ENCODE measurements at places on chromosomes 4 and X.

GRCh38 chr4:75042601-75043208 lies 109.8 kb downstream of the PARM1 start:
- no peak for DNase-seq

DNA sequence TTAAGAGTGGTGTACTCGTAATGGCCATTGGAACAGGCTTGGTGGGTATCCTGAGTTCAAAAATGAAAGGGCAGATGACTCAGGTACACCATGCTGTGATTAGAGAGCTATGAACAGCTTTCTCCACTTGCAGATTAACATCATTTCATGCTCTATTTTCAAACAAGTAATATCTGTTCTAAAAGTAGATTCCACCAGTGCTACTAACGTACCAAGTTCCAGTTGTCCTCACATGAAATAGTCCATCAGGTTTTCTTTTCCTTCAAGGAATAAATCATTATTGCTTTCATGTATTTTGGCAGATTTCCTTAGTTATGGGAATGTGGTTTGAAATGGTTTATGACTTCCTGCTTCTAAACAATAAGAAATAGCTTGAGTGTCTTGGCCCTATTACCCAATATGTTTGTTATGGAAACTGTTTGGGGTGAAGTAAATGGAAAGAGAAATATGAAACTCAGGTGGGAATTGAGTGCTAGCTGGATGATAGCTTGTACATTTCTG lies 49.9 kb downstream of the PCDH7 start:
- DNase-seq = no peak

DNA sequence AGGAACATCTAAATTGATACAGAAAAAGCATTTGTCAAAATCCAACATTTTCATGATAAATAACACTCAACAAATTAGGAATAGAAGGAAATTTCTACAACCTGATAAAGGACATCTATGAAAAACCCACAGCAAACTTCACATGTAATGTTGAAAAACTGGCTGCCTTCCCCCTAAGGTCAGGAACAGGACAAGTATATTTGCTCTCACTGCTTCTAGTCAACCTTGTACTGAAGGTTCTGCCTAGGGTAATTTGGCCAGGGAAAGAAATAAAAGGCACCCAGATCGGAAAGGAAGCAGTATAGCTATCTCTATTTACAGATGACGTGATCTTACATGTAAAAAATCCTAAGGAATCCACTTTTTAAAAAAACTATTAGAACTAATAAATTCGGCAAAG lies 97.1 kb upstream of the USP9X start:
- DNase-seq = no peak

GRCh38 chrX:30881797-30882196 lies 7.3 kb downstream of the TAB3 start:
- no peak for DNase-seq

DNA sequence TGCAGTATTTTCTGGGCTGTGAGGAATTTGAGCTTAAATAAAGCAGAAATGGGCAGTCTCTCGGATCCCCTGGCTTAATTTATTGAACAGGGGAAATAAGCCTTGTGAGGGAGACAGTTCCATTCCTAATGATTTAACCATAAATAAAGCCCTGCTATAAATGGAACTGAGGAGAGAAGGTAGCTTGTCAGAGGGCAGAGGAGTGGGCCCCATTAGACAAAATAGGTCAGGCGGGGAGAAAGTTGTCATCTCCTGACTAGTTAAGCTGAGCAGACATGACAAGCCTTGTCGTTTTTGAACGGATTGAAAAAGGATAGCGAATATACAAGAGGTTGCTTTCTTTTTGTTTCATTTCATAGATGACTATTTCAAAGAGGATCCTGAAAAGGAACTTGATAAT lies 39.3 kb downstream of the SMPX start:
- DNase-seq = no peak

- no peak for DNase-seq
These were observed 33.4 kb downstream of the ASIC5 start for GRCh38 chr4:155832664-155833063.

DNA sequence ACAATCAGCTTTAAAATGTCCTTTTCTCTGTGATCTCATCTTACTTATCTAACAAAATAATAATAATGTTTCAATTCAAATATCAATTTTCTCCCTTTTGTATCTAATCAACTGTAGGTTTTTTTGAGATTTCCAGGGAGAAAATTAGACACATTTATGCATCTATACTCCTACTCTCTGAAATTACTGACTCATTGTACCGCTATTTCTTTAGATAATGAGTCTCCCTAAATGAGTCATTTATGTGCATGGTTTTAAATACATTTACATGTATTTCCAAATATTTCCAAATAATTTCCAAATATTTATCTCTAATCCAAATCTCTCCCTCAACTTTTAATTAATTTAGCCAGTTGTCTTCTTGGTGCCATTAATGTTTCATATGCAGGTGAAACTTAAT lies 621.0 kb downstream of the TECRL start:
- no peak for DNase-seq

GRCh38 chr4:173264684-173265185 lies 69.4 kb downstream of the HMGB2 start:
- DNase-seq = peak; percentile 65

DNA sequence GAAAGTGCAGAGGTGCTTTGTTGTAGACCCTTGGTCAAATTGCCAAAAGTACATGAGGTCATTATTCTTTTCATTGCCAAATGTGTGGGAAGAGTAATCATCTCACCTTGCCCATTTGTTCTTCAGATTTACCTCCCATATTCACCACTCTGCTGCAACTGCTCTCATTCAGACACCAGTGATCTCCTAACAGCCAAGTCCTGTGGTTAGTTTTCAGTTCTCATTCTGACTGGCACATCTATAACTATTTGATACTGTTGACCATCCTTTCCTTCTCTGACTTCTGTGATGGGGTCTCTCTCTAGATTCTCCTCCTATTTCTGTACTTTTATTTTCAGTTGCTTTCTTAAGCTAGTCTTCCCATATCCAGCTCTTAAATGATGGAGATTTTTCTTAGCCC lies 39.8 kb downstream of the GRIA3 start:
- no peak for DNase-seq

DNA sequence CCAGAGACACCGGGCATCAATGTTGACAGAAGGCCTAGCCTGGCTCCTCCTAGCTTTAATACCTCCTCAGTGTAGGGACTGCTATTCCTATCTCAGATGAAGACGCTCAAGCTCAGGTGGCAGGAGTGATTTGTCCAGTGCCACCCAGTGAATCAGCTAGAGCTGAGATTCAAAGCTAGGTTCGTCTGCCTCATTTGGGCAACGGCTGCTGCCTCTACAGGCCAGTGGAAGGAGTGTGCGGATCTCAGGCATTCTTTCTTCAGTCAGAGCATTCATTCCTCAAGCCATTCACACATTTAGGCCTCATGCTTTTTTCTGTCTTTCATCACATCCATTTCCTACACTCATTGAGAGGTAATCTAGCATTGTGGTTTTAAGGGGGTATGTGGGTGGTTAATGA lies 7.3 kb downstream of the TSR2 start:
- DNase-seq = no peak

DNA sequence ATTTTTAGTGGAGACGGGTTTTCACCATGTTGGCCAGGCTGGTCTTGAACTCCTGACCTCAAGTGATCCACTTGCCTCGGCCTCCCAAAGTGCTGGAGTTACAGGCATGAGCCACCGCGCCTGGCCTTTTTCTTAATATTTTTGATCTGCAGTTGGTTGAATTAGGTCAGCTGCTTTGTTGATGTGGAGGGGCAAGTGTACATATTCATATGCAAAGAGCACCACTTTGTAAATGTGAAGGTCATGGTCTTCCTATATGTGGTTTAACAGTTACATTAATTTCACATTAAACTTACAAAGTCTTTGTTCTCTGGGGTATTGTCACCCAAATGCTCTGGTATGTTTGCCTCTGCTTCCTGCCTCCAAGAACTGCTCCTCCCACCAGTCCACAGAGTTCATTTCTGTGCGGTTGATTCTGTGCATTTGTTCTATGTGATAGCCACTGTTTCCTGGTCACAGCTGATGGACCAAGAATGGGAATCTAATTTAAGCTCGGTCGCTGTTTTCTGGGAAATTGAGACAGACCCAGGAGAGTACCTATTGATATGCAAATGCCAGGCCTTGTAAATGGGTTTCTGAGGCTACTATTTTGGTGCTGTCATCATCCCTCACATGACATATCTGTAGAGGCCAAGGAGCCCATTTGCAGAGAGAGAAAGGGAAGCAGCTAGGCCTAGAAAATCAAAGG lies 26.9 kb upstream of the HPSE start:
- no peak for DNase-seq

DNA sequence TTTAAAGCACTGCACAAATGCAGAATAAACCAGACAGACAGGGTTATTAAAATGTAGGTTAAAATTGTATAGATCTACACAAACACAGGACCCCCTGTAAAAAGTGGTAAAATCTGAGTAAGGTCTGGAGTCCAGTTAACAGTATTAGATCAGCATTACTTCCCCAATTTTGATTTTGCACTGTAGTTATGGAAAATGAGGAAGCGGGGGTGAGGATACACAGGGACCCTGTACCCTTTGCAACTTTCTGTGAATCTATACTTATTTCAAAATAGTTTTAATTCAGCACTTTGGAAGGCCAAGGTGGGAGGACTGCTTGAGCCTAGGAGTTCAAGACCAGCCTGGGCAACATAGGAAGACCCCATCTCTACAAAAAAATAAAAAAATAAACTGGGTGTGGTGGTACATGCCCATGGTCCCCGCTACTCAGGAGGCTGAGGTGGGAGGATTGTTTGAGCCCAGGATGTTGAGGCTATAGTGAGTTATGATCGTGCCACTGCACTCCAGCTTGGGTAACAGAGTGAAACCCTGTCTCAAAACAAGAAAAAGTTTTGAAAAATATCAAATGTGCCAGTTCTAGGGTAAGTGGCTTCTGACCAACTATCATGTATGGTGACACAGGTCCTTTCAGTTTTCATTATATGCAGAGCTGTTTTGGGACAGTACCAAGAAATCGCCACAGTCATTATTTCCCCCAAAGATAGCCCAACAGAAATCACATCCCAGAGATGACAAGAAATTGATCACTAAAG lies 17.7 kb downstream of the SEL1L3 start:
- no peak for DNase-seq

DNA sequence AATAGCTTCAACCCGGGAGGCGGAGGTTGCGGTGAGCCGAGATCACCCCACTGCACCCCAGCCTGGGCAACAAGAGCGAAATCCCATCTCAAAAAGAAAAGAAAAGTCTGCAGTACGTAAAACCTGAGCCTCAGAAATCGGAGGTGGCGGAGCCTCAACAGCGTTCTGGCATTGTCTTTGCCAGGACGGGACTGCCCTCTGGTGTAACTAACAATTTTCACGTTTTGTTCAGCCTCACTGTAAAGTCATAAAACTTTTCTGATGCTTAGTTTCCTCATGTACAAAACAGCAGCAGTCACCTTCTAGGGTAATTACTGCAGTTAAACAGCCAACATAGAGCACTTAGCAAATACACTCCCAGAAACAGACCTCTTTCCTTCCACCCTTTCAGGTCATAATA lies 121.7 kb downstream of the RBM47 start:
- DNase-seq = no peak

GRCh38 chr4:168486912-168487281 lies 6.6 kb upstream of the DDX60L start:
- DNase-seq = no peak

- no peak for DNase-seq
These were observed 730.8 kb upstream of the NDST4 start for GRCh38 chr4:115844180-115844579.

- no peak for DNase-seq
These were observed 38.6 kb downstream of the FHDC1 start for GRCh38 chr4:152974468-152975379.

DNA sequence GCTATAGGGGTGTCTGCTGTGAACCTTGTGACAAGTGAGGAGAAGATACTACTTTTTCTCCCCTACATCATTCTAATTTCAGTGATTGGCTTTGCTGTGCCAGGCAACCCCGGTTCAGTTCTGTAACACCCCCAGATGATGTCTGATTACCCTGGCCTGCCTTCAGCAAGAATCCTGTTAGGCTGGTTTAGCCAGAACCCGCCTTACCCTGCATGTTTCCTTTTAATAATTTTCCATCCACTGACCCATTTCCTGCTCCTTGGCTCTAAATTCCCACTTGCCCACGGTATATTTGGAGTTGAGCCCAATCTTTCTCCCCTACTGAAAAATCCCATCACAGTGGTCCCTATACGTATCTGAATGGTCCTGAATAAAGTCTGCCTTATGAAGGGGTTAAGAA lies 46.5 kb upstream of the HPSE start:
- no peak for DNase-seq

DNA sequence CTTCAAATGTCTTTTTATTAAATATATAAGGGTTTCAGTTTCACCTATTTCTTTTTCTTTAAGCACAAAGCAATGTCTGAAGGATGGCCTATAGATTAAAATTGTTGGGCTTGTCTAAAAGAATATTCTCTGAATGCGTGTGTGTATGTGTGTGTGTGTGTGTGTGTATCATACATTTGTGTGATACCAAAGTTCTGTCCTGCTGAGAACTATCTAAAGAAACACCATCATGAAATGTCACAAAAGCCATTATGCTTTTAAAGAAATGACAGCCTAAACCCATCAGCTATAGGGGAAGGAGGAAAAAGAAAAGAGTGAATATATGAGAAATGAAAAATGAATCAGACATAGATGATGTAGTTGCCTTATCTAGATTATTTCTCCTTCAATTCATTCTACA lies 1501.5 kb upstream of the TENM3 start:
- no peak for DNase-seq

DNA sequence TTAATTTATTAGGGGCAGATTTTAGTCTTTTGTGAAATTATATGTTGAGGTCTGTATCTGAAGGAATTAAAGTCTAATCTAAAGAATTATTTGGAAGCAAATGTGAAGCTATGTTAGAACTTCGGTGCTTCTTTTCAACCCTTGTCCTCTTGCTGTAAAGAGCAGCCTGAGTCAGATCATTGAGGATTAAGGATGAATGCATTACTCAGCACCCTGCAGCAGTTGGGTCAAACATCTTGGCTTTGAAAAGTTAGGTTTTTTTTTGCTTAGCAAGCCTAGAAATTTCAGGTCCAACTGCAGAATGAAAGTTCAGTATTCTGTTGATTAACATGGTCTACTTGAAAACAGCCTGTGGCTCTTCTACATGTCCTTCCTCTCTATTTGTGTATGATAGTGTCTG lies 57.6 kb downstream of the SLC4A4 start:
- no peak for DNase-seq

Data from left ventricle myocardium inferior (tissue), 1 donor.